ENCODE measurements at places on chromosomes 11 and 22.

- DNase-seq = no peak
These were observed 70.6 kb downstream of the CTSC start for GRCh38 chr11:88266919-88267318.

- DNase-seq = no peak
These were observed 2.4 kb downstream of the TPBGL start for GRCh38 chr11:75242722-75243600.

GRCh38 chr11:34501500-34501899 is 12.1 kb downstream of the ELF5 start:
- no peak for DNase-seq

GRCh38 chr22:42310291-42311015 is 40.0 kb upstream of the TCF20 start:
- no peak for DNase-seq

- no peak for DNase-seq
These were observed at the start of gene SH3BP1 for GRCh38 chr22:37639070-37639760. TSS of gene SH3BP1 (plus strand) at chr22:37639669. CDS start at chr22:37639788, 119 bp downstream.

DNA sequence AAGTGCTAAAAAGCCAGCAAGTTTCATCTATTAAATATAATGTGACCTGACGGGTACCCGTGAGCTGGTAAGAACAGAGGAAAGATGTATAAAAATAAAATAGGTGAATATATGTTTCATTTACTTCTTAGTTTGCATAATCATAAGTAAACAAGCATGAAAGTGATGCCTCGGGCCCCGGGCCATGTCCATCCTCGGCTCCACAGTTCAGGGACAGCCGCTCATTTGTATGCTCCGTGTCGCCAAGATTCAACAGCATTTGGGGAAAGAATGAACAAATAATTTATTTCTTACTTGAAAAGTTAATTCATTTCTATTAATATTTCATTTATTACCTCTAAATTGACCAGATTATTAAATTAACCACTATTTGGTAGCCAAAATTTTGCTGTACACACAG is 251.8 kb downstream of the NTM start:
- DNase-seq = no peak

GRCh38 chr11:70107756-70108155 is 29.6 kb downstream of the ANO1 start:
- DNase-seq = no peak

DNA sequence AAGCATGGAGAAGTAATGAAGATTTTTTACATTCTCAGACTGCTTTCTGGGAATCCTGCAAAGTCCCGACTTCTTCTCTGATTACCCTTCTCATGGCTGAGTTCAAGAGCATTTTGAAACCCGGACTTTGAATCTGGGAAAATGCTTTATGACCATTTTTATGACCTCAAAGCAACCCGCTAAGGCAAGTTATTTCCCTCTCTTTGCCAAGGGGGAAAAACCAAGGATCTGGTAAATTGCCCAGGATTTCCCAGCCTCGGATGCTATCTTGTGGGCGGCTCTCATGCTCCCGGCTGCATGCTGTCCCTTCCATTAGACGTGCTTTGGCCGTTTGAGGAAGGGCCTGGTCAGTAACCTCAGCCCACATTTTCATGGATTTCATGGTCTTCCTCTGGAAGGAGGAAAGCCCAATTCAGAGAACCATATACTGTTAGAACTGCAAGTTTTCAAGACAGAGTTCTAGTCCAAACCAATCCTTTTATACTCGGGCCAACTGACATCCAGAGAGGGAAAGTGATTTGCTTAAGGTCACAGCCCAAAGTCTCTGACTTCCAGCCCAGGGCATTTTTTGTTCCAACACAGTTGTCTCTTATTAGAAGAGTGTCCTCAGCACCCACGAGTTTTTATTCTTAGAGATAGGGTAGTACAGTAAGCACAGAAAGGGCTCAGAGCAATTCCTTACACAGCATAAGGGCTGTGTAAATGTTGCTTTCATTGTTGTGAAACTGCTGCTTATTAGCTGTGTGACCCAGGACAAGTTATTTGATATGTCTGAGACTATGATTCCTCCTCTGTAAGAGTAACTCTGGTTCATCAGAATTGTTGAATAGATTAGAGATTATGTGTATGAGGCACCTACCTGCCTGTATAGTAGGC is 77.4 kb downstream of the NAV2 start:
- DNase-seq = no peak

GRCh38 chr11:2991452-2992233 is 486 bp downstream of the NAP1L4 start:
- no peak for DNase-seq

GRCh38 chr22:30031764-30032455 is 48.4 kb upstream of the HORMAD2 start:
- DNase-seq = no peak

DNA sequence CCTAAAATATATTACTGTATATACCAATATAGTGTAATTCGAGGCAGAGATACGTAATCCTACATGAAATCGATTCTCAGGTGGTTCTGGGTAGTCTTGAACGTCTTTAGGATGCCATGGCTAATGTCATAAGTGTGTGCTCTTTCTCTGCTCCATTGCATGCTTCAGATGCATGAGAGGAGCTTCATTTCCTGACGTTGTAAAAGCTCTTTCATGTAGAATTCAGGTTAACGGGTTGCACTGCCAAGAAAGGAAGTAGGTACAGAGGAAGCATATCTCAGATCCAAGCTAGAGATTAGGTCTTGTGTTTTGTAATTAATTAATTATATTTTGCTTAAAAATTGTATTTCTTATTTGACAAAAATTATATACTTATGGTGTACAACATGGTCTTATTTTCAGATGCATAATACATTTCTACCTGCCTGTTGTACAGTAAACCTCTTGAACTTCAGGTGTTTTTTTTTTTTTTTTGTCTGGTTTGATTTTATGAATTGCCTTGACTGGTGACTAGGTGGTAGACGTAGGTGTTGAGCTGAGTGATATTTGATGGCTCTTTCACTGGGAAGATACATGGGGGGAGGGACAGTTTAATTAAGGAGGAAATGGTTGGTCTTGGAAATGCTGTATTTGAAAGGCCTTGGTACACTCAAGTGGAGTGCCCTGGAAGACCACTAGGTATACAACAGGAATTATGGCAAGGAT is 9.3 kb downstream of the NUP50 start:
- DNase-seq = no peak

- no peak for DNase-seq
These were observed 5.5 kb downstream of the C11orf24 start for GRCh38 chr11:68266121-68266891.
